ENCODE measurements at places on chromosomes 12 and 14.

DNA sequence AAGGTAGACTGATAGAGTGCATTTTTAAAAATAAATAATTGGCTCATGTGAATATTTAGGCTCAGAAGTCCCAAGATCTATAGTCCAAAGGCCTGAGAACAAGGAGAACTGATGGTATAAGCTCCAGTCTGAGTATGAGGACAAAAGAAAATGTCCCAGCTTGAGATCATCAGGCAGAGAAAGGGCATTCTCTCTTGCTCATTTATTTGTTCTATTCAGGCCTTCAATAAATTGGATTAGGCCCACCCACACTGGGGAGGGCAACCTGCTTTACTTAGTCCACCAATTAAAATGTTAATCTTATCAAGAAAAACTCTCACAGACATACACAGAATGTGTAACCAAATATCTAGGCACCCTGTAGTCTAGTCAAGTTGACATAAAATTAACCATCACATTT lies 644.4 kb upstream of the MDGA2 start:
- no peak for DNase-seq

DNA sequence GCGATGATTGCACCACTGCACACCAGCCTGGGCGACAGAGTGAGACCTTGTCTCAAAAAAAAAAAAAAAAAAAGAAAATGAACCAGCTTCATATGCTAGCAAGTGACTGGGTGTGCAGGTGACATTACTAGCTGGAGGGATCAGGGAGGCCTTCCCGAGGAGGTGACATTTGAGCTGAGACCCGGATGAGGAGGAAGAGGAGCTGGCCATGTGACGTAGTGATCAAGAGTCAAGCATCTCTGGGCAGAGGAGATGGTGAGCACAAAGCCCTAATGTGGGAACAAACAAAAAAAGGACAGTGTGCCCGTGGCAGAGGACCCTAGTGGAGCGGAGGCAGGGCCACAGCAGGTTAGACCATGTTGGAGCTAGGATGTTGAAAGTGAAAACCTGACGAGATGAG lies 3.5 kb upstream of the PTPN6 start:
- DNase-seq = no peak

- DNase-seq = no peak
Measured at GRCh38 chr14:23776296-23776695, 140.1 kb downstream of the DHRS2 start.

GRCh38 chr14:102373110-102373509 lies 10.4 kb downstream of the TECPR2 start:
- DNase-seq = no peak

- peak; percentile 24 for DNase-seq
Measured at GRCh38 chr12:107655281-107656065, 30.1 kb upstream of the PWP1 start.

DNA sequence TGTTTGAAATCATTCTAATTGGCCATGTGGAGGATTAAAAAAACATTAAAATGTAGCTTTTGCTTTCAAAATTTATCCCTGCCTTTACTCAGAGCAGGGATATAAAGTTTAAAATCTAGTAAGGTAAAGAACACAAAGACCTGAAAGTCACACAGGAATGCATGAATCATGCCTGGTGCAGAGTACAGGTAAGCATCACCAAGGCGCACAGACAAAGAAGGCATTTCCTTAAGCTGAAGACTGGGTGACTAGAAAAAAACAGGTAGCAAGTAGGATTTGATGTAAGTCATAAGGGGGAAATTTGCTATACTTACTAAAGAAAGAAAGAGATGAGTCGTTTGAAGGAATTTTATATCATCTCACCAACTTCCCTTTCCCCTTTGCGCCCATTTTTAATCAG lies 405.6 kb downstream of the GXYLT1 start:
- DNase-seq = no peak

- DNase-seq = no peak
Measured at GRCh38 chr14:95303552-95303951, 16.2 kb downstream of the CLMN start.

DNA sequence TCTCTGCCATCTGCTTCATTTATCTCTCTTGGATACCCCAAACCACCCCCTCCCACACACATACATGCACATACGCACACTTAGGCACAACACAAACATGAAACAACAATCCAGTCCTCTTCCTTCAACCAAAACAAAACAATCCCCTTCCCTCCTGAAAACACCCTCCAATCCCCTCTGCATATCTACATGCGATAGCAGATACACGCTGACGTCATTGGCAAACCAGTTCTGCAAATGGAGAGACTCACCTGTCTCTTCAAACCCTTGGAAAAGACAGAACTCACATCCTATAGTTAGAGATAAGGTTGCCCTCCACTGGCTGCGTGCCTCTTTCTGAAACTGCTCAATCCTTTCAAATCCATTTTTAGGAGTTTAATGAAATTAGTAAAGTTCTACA lies 37.2 kb upstream of the RMST start:
- no peak for DNase-seq
